ENCODE measurements at places on chromosomes 1 and 21.

DNA sequence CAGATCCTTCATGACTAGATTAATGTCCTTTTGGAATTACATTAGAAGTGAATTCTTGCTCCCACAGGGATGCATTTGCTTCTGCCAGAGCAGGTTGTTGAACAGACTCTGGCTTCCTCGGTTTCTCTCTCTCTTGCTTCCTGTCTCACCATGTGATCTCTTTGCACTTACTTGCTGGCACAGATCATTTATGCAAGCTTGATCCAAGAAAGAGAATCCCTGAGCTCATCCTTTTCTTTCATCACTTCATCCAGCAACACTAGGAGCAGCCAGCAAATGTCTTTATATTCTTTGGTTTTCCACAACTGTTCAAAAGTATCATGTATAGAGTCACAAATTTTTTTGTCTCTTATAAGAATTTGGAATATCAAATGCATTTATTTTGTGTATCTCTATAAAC, 313.5 kb downstream of the ZNF326 start:
- no peak for DNase-seq

- DNase-seq, result no peak
Observed at GRCh38 chr1:75708910-75709309, 15.6 kb upstream of the ACADM start.

DNA sequence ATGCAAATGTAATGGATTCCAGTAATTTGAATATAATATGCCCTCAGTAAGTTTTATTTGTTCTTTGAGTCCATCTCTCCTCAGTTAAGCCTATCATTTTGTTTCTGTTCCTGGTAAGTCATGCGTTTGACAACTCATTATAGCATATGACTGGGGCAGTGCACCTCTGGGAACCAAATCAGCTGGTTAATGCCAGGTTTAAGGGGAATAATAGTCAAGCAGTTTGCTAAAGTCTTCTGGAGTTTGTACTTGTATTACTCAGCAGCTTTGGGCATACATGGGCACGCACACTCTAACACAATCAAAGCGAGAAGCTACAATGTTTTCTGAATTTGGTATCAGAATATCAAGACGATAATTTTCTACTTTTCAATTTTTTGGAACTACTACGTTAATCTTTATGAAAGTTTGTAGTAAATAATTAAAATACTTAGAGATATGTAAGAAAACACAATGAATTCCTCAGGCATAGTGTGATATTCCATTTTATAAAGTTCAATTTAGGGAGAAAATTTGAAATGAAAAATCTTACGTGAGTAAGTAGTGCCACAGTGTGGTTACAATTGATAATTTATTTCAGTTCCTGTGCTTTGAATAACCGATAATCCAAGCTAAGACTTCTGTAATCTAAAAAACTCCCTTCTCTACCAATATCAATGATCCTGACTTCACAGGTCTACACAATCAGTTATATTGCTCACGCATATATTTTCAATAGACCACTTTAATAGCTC, 43.8 kb upstream of the KCTD3 start:
- no peak for DNase-seq

GRCh38 chr1:113557187-113557586, 166.9 kb downstream of the MAGI3 start:
- DNase-seq, result no peak

GRCh38 chr1:10962483-10962882, 50.0 kb upstream of the TARDBP start:
- DNase-seq, result no peak

GRCh38 chr1:10917513-10918454, 94.7 kb upstream of the TARDBP start:
- no peak for DNase-seq

DNA sequence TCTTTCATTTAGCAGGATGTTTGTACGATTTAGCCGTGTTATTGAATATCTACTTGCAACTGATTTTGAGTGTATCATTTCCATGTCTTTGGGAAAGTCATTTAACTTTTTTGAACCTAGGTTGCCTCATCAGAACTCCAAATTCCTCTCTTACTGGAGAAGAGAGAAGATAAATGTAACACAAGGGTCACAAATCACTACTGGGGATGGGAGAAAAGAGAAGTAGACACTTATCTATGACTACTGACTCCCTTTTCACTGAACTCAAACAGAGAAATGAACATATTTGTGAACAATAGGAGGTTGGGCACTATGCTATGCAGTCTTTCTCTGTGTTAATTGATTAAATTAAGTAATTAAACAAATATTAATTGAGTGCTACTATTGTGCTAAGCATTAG, 42.2 kb downstream of the TENT5C start:
- no peak for DNase-seq

DNA sequence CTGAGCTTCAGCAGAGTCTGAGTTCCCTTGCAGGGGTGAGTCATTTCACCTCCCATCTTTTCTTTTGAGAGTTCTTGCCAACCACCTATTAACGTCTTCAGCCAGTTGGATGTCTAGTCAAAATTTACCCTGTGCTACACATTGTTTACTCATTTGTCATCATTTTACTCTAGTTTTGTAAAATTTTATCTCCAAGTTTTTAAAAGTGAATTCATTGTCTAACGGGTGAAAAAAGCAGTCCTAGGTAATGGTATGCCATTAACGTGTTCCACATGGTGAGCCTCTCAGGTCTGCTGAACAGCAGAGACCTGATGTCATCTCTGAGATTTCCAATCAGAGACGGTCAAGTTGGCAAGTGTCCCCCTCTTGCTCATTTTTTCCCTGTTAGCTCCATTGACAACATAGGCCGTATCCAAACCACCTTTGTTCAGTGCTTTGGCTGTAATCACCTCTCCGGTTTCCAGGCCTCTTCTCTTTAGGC, 85.4 kb downstream of the TBX15 start:
- DNase-seq, result no peak

GRCh38 chr1:114034567-114035303, 55.5 kb downstream of the OLFML3 start:
- no peak for DNase-seq

DNA sequence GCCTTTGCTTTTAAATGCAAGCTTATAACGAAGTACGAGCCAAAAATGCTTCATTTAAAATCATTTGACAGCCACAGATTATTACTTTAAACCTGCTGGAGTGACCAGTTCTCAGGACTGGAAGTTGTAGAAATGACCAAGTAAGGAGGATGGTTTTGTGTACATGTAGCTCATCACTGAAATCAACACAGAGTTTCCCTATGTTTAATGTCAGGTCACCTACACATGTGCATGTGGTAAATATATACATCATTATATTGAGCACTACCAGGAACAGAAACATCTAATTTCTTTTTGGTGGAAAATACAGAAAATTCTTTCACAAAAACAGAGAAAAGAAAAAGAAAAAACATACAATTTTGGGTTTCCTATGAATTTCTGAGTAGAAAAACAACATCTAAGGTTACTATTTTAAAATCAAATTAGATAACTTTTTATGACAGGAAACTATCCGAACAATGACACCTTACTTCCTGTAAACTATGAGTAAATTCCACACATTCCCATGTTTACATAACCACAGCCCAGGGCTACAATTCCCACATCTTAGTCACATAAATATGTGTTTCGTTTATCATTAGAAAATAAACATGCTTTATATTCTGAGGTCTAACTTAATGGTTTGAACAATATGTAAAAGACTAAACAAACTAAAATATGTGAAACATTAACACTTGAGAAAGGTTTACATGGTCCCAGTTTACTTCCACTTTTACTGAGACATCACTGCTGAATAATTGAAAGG, 73.6 kb downstream of the ZNF281 start:
- DNase-seq, result no peak

- DNase-seq, result no peak
Observed at GRCh38 chr1:32470991-32471694, 6.3 kb downstream of the ZBTB8B start.

GRCh38 chr1:61370177-61370912, 288.0 kb downstream of the NFIA start:
- no peak for DNase-seq

GRCh38 chr1:171254859-171255258, 6.6 kb downstream of the FMO1 start:
- no peak for DNase-seq

- no peak for DNase-seq
Observed at GRCh38 chr1:171563675-171564074, 58.4 kb upstream of the MYOCOS start.

DNA sequence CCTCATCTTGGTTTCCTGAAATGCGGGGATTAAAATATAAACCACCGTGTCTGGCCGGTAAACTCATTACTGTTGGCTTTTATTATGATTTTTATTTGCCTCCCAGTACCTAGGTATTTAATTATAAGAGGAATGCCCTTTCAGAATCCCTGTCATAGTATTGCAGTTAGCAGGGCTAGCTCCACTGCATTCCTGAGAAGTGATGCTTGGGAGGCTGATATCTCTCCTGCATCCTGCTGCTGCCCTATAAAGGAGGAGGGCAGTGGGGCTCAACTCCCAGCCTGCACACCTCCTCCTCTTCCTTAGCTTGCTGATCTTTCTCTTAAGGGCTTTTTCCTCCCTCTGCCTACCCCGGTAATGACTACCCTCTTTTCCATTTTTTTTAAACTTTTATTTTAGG, 19.9 kb upstream of the DISC1 start:
- no peak for DNase-seq

DNA sequence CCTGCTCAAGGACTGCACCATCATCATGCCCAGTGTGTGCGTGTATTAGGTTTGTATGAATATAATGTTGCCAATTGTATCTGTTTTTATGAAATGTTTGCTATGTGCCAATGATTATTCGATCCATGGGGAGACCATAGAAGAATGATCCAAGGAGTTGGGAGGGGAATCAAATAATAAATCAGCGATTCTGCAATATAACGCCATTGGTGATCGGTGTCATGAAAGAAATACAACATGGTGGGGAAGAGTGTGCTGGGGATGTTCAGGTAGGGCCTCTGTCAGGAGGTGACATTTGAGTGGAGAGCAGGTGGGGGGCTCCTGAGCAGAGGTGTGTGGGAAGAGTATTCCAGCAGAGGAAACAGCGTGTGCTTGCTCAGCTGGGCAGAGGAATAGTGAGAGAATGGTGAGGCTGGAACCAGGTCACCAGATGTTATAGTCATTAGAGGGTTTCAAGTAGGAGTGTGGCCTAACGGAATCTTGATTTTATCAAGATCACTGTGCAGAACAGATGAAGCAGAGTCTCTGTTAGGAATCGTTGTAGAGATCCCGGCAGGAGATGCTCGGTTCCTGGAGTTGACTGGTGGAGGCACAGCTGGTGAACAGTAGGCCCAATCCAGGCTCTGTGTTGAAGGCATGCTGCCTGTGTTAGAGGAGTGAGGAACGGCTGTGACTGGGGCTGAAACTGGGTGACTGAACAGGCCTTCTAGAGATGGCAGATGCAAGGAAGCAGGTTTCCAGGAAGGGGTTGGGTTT, 2.9 kb upstream of the ZNF496 start:
- no peak for DNase-seq

DNA sequence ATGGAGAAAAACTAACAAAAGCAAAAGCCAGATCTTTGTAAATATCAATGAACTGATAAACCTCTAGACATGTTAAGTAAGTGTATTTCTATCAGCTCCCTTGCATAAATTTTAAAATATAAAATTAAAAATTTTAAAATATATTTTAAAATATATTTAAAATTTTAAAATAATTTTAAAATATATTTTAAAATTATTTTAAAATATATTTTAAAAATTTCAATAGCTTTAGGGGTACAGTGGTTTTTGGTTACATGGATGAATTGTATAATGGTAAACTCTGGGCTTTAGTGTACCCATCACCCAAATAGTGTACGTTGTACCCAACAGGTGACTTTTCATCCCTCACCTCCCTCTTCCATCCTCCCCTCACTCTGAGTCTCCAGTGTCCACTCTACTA, 279.2 kb downstream of the SDCCAG8 start:
- DNase-seq, result no peak

DNA sequence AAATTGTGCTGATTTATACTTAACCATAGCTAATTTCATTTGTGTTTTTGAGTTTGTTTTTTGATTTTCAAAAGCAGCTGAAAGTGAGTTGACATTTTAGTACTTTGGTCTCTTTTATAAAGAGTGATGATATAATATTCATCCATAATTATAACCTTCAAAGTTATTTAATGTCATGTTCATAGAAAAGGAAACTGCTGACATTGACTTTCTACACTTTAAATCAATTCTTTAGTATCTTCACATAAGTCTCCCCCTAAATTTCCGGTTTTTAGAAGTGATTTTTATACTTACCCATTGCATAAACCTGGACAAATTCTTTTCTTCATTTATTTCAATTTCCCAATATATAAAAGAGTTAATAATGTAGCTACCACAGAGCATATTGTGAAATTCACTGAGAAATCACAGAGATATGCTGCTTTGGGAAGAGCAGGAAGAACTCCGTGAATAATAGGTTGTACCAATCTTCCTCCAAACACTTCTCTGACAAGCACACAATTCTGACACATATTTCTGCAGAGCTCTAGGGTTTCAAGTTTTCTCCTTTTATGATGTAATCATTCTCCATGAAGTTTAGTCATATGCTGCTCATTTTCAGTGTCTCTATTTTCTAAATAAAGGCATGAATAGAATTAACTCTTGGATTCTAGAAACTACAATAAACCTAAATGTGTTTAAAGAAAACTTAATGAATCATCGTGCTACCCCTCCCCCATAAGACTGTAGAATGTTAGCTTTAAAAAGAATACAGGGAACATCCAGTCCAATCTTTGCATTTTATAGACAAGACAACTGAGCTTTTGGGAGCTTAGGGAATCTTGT, 25.6 kb upstream of the CDC42BPA start:
- no peak for DNase-seq

GRCh38 chr21:16086936-16087335, 357.2 kb downstream of the USP25 start:
- no peak for DNase-seq

GRCh38 chr1:19300211-19300610, 11.6 kb upstream of the AKR7A3 start:
- no peak for DNase-seq

- DNase-seq, result no peak
Observed at GRCh38 chr1:17979815-17980214, 127.8 kb upstream of the IGSF21 start.

DNA sequence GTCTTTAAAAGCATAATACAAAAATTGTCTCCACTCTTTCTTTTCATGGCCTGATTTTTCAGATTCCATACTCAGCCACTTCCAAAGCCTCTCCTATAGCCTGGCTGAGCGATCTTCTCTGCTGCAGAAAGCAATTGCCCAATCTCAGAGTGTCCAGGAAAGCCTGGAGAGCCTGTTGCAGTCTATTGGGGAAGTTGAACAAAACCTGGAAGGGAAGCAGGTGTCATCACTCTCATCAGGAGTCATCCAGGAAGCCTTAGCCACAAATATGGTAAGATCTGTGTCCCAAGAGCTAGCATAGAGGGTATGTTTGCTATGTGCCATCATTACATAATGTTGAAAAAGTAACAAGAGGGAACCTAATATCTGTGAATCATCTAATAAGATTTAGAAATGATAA, 130.7 kb upstream of the BMP8A start:
- DNase-seq, result no peak

GRCh38 chr1:212955961-212956620, 5.8 kb downstream of the VASH2 start:
- no peak for DNase-seq

DNA sequence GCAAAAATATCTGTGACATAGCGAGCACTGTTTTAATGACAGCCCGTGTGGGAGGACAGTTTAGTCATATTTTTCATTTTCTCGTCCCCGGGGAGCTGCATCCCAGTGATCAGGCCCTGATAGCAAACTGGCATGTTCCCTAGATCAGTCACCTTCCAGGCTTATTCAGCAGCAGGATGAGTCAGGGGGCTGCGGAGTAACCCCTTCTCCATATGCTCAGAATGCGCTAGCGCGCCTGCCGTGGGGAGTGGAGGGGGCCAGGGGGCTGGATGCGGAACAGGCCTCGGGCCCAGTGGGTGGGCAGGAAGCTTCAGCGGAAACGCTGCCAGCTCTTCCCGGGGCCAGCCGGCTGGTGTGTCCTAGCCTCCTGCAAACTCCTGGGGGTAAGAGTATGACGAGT, 94.0 kb downstream of the KCND3 start:
- DNase-seq, result no peak
